ENCODE measurements at places on chromosomes 3 and 15. TPM values are rescaled to one million over a fixed set of nuclear protein-coding genes. Genes with fewer than 3 reads are reported as not detected.

DNA sequence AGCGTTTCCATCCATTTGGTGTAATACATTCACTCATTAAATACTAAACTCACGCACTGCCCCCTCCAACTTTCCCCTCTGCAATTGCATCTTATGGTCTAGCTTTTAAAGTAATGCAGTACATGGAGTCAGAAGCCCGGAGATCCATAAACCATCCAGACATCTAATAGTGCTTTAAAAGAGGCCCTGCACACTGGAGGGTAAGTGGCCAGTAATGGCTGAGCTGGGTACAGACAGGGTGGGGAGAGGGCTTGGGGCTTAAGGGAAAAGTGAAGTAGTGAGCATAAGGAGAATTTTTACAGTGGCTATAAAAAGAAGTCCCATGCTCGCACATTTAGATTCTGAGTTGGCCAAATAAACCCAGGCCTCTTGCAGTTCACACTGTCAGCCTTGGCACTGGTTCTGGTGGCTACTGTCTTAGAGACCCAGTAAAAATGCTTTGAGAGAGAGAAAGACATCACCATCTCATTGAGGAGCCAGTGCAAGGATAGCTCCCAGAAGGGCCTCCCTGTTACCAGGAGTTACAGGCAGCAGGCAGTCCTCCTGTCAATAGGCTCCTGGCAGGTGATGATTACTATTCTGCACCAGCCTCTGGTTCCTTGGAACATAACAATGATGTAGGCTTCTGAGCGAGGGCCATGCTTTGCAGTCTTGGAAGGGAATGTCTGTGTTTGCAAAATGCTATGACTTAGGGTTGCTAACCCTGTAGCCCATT lies 112.6 kb upstream of the NEO1 start:
- no peak for DNase-seq

GRCh38 chr3:97232393-97233034 lies 418.1 kb downstream of the EPHA6 start:
- no peak for DNase-seq

DNA sequence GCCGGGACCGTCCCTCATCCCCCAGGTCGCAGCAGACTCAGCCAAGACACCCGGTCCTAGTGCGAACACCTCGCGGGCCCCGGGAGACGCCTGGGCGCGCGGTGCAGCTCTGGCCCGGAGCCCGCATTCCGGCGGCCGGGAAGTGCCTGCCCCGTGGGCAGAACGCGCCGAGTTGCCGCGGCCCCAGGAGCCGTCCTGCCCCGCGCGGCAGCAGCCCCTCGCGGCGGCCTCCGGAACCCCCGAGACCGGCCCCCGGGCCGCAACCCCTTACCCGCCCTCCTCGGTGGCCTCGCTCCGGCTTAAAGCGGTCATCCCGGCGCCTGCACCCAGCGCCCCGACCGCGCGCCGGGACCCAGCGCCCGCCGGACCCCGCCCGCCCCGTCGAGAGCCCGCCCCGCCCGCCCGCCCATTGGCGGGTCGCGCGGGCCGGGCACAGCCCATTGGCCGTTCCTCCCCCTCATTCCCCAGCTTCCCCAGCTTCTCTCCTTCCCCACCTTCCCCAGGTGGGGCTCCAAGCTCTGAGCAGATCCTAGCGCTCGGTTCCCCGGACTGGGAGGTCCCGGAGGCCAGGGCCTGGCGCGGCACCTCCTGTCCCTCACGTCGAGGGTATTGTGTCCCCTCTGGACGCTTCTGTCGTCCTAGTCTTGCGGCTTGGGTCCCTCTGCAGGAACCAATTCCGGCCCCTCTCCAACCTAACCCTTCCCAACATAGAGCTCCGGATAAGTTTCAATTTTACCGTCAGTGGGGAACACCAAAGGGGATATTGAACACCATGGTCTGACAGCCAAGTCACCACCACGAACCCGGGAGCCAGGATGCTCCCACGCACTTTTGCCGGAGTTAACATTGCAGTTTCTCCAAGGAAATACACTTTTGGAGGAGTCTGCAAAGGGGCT lies at the start of gene GRAMD2A:
Gene GRAMD2A (minus strand): TSS at position 328 of the 896 bp plus-strand sequence.
- DNase-seq: peak; percentile 32

DNA sequence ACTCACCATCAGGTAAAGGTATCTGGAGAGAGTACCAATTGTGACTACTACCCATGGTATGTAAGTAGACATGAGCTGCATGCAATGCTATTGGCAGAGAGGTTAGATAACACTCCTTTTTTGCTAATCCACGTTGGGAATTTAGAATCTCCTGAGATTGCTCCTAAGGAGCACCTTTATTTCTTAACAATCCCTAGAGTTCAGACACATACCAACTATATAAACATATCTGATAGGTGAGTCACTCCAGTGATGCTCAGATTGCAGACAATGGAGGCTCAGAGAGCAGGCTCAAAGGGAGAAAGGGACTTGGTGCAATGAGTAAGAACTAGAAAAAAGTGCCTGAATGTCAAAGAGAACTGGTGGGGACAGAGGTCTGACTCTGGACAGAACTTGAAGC lies 47.0 kb upstream of the LRRFIP2 start:
- DNase-seq: no peak

DNA sequence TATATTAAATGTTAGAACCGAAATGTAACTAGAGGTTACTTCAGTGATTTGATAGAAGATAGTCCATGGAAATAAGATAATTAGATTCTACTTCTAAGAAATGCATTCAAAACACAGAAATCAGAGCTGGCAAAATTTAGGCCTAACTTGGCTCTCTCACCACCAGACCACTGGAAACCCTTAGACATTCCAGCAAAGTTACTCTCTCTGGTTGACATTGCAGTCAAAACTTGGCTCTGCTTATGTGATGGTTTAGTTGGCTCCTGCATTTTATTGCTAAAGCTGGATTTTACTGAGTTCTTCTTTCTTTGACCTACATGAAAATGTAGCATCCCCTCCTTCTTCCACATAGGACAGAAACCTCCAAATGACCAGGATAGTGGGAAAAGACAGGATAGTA lies 35.4 kb upstream of the CBLB start:
- no peak for DNase-seq

GRCh38 chr3:143337387-143337786 lies 217.8 kb downstream of the CHST2 start:
- no peak for DNase-seq

Gene BCL2A1
- 0.30 TPM for total RNA-seq

Gene STAB1
- 67.2 TPM for total RNA-seq

Gene ALPK3
- 181 TPM for total RNA-seq

Gene FAM43A
- total RNA-seq: 18.0 TPM

Gene NOX5
- not detected for total RNA-seq

Measured in left ventricle myocardium inferior (tissue), 1 donor.